ENCODE measurements at places on chromosomes 1 and 21.

- no peak for DNase-seq
Measured at GRCh38 chr1:8116894-8117264, 90.8 kb upstream of the ERRFI1 start.

GRCh38 chr1:54215523-54215922, 15.6 kb downstream of the MRPL37 start:
- DNase-seq = no peak

GRCh38 chr1:22383526-22384294, 67.9 kb upstream of the ZBTB40 start:
- DNase-seq = no peak

GRCh38 chr1:79457562-79458224, 451.2 kb upstream of the ADGRL4 start:
- DNase-seq = no peak

DNA sequence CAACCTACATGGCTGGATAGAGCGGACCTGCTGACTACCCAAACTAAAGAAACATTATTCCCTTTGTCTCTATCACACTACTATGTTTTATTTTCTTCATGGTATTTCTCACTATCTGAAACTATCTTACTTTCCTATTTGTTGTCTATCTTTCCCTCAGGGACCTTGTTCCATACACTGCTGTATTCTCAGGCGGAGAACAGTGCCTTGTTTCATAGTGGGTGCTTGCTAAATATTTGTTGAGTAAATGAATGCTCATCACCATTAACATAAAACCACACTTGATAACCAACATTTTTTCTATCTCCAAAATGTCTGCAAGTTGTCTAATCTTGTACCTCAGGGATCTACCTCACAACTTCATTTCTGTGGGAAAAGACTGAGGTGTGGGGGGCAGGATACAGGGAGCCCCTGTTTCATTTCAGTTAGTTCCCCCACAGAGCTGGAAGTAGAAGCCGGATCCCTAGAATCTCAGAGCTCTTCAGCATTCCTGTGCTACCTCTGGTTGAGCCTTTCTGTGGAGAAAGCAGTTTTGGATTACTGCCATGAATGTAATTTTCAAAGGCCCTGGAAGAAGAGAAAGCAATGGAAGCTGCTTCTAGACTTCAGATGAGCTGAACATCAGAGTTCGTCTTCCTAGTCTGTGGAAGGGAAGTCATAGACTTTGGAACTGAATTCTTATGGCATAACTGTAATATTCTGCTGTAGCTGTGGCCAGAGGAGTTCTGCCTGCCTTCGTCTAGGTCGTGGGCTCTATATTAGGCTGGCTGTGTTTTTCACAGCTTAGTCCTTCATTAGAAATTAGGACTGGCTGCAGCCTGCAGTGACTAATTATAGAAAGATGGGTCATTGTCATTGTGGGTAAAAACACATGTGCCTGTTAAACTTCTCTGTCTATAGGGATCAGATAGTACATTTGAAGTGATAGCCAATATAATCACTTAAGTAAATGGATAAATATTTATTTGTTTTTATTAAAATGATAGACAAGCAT, 293.2 kb upstream of the SGIP1 start:
- DNase-seq = no peak

- DNase-seq = no peak
Measured at GRCh38 chr1:226699166-226699565, 39.9 kb downstream of the ITPKB start.

DNA sequence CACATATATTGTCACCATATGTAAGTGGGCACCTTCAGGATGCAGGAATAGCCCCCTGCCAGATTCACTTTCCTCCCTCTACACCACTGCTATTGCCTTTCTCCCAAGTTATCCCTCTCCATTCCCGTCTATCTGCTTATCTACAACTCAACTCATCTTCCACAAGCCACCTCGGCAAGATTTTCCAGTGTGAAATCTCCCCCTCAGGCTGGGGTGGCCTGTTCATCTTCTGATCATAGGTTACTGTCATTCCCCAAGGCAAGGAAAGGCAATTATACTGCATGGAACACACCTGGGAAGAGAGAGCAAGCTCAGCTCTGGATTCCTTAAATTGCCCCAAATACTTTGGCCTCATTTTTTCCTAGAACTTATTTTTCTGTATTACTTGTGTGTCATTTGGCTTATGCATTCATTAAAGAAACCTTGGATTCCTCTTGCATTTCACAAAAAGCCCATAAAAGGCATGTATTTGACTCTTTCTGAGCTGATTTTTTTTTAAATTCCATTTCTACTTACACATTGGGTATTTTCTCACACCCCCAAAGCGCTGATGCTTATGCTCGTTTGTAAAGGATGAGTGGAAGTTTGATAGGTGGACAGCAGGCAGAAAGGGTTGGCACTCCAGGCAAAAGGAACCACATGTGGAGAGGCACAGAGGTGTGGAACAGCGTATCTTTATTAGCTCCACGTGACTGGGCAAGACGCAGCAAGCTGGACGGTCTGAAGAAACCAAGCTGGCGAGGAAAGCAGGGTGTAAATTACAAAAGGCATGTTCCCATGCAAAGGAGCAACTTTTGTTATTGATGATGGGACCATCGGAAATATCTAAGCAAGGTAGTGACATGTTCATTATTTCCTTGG, 169.7 kb upstream of the RAB4A start:
- DNase-seq = no peak

GRCh38 chr1:168628807-168629206, 52.4 kb downstream of the XCL1 start:
- DNase-seq = no peak

DNA sequence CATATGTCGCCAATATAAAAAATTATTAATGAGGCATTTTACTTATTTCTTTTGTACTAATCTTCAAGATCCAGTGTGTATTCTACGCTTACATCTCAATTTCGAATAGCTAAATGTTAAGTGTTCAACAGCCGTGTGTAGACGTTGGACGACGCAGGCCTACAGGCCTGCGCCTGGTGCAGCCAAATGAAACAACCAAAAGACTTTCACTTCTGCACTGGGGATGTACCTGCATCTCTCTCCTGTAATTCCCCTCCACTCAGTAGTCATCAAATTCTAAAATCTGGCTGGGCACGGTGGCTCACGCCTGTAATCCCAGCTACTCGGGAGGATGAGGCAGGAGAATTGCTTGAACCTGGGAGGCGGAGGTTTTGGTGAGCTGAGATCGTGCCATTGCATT, 76.8 kb upstream of the HNRNPU start:
- DNase-seq = no peak

GRCh38 chr21:44078411-44078981, 28.7 kb upstream of the PWP2 start:
- no peak for DNase-seq
